ENCODE measurements at places on chromosomes 3 and 15.

DNA sequence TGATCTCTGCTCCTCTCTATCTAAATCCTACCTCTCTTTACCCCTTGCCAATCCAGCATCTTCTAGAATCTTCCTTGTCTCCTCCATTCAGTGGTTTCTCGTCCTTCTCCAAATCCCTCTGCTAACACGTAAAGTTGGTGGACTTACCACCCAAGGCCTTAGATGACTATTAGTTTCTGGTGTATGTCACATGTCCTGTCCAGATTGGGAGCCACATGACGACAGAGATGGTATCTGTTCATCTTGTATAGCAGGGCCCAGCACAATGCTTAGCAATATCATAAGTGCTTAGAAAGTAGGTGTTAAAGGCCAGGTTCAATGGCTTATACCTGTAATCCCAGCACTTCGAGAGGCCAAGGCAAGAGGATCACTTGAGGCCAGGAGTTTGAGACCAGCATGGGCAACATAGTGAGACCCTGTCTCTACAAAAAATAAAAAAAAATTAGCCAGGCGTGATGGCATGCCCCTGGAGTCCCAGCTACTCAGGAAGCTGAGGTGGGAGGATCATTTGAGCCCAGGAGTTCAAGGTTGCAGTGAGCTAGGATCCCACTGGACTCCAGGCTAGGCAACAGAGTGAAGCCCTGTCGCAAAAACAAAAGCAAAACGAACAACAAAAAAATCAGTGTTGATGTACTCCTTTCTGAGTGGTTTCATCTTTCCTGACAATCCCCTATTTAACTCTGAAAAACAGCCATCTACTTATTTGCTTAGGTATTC is 81.8 kb downstream of the HMG20A start:
- DNase-seq: no peak

- no peak for DNase-seq
Measured at GRCh38 chr15:83578691-83579090, 75.2 kb upstream of the ADAMTSL3 start.

DNA sequence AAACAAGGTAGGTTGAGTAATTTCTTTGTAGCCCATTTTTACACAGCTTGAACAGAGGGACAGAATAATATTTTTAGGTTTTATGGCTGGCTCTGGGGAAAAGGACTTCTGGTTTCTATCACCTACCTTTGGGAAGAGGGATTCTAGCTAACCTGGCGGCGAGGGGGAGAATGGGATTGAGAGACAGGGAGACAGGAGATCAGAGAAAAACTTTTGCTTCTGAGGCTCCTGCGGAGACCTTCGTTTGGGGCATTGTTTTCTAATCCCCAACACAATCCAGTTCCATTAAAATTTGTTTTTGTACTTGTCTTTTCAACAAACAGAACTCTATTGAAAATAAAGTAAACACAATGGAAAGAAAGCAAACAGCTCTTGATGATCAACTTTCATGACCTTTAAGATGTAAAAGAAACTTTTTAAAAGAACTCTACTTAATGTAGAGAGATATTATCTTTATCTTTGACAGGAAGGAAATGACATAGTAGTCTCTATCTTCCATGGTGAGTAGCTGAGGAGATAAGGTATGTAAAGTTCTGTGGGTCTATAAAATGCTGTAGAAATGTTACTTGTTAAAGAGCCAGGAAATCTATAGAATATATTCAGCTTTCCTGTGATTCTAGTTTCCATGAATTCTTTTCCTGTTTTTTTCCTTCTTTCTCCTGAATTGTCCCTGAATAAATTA is 37.0 kb upstream of the P2RY1 start:
- no peak for DNase-seq

DNA sequence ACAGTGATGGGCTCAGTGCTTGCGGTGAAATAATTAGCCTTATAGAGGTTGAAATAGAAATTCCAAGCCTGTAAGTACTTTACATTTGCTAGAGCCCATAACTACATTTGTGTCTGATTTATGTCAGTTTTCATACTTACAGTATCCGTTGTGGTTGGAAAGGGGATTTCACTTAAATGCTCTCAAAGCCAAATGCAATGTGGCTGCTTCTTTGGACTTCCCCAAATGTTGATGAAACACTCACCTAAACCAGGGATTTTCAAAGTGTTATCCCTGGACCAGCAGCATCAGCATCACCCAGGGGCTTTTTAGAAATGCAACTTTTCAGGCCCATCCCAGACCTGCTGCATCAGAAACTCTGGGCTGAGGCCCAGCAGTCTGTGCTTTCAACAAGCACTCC is 378.7 kb downstream of the MCTP2 start:
- DNase-seq: no peak

DNA sequence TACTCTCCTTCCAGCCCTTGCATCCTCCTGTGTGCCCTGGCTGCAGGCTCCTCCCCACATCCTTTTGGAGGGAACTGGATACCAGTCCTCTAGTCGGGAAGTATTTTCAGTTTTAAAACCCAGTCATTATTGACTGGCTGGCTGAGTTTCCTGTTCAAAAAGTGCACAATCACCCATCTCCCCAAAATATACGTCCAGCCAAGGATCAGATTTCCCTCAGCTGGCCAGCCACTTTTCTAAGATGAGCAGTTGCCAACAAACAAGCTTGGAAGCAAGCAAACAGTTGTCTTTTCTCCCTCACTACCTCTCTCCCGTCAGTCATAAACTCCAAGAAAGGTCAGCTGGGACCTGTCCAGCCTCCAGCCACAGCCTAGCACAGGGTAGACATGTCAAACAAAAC is 147.7 kb upstream of the GALNT15 start:
- DNase-seq: no peak
